ENCODE measurements at places on chromosomes 1 and 21.

DNA sequence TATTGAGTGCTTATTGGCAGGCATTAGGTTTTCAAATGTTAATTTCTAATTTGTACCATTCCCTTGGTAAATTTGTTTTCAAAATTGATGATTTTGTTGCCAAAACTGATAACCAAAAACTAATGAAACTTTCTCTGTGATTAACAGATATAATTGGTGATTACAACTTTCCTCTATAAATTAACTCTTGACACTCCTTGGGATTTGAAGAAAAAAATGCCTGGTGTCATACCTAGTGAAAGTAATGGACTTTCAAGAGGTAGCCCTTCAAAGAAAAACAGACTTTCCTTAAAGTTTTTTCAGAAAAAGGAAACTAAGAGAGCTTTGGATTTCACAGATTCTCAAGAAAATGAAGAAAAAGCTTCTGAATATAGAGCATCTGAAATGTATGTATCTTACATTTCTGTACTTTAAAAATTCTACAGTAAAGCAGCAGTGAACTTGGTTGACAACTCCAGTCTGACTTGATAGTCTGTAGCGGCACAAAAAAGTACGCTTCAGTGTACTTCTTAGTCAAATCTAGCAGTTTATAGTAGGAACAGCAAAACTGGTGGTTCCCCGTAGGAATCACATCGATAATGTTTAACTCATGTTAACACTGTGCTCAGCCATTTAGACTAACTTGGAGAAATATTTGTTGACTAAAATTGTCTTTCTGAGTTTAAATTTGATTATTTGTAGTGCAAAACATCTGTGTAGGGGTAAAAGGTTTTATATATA lies 3.0 kb downstream of the USP1 start:
- no peak for DNase-seq

DNA sequence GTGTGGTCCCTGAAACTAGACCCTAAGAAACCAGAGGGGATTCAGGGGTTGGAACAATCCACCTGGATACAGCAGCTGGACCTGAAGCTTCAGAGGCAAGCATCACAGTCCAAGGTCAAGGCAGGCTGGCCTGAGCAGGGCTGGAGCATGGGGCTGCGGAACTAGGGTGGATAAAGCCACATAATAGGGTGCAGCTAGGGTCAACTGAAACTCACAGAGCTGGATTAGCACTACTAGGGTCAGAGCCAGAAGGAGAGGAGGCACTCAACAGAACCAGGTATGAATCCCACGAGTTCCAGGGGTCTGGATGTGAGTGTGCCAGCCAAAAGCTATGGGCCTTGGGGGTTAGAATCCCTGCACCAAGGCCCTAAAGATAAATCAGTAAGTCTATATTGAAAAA lies 231.0 kb upstream of the KIAA0040 start:
- DNase-seq: no peak

DNA sequence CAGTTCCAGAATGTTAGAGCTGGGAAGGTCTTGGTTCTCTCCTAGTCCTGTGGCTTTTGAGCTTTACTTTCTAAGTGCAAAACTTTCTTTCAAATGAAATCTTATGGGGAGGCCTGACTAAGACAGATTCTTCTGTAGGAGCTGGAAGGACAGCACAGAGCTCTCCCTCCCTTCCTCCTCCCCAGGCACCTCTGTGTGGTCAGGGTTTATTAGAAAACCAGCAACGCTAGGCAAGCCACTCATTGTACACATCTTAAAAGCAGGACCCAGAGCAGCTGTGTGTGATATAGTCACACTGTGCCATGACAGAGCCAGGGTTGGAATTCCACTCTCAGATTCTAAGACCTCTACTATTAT lies 241.1 kb upstream of the RAB4A start:
- DNase-seq: no peak

GRCh38 chr1:200468264-200469001 lies 58.6 kb upstream of the ZNF281 start:
- no peak for DNase-seq

DNA sequence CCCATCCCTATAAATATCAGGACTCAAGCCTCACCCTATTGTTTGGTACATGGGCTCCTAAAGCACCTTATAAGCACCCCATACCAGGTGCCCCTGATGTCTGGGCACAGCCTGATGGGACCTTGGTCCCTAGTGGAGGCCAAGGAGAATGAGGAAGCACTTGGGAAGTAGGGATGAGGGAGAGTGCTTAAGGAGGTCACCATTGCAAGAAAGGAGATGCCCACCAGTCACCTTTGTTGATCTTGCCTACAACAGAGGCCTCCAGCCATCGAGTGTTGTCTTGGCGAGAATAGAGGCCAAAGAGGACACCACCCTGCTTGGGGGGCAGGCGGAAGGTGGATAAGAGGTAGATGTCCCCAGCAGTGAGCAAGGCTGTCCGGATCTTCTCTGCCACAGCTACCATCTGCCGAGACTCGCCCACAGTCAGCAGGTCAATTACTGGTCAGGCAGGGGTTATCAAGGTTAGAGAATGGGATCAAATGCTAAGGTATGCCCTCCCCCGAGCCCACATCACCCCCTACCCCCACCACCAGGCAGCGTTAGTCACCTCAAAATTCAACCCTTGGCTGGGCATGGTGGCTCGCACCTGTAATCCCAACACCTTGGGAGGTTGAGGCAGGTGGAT lies 1.6 kb downstream of the THBS3 start:
- no peak for DNase-seq

DNA sequence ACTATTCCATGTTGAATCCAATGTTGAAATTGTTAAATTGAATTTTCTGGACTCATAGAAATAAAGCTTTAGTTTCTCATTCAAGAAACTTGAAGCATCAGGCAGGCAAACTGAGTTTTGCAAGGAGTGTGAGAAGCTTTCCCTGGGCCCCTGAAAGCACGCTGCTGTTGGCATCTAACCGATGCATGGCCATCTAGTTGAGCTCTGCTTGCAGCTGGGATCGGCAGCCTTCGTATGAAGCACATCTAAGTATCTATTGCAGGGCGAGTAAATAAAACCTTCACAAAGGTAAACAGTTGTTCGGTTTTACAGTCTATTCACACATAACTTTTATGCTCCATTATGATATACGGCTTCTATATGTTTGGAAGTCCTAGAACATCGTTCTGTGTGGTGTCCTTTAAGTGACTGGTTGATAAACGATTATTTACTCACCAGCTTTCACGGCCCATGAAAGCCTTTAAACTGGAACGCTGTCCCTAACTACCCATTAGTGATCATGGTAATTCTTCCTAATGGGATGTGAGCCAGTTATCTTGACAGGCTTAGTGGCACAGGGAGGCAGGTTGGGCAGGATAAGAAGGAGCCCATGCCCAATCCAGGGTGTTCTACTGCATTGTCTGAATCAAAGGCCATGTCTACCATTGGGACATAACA lies 71.7 kb downstream of the SEC16B start:
- DNase-seq: no peak

DNA sequence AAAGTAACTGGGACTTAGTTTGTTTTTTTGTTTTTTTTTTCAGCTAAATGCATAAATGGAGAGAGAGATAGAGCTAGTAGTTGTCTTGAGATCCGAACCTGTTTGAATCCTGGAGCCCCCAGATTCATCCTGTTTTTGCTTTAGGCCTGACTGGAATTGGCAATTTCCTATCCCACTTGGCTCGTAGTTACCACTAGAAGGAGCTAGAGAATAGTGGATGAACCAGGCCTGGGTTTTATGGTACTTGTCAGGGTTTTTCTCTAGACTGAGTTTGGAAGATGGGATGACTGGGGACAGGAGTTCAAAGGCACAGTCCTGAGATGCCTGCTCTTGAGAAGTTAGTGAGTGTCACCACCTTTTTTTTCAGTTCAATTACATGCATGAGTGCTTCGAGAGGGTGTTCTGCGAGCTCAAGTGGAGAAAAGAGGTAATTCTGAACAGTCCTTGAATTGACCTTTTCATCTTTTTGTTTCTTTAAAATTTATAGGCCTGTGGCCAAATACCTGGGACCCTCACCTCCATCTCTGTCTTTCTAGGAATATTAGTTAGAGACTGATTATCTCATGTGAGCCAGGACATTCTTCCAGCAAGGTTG lies 23.4 kb downstream of the CELF3 start:
- no peak for DNase-seq

DNA sequence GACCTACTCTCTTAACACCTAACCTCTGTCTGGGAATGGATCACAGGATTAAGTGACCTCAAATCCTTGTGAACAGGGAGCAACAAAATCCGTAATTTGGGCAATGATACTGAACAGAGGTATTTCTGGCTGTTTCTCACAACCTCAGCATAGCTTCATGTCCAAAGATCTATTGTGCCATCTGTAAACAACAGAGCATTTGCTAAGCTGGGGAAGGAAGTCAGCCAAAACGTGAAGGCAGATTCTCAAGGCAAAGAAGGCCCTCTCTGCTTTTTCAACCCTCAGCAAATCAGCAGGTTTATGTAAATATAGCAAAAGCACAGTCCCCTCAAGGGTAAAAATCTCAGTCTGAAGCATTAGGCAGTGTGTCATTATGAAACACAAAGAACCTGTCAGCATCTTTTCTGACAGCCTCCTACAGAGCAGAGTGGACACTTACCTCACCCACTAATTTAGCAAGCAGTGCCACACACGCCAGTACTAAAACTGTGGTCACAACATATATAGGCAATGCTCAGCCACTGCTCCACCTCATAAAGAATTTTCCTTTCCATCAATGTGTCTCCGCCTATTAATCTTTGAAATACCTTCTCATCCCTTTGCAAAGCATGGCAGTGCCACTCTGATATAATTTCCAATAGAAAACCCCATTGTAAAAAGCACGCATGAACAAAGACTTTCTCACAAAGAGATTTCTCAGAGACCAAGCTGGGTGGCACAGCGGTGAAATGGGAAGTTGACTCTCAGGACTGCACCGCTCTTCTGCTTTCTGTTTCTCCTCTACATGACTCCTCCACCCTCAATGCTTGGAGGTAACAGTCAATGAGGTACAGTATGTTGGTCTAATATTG lies 188.0 kb downstream of the RERE start:
- DNase-seq: no peak

DNA sequence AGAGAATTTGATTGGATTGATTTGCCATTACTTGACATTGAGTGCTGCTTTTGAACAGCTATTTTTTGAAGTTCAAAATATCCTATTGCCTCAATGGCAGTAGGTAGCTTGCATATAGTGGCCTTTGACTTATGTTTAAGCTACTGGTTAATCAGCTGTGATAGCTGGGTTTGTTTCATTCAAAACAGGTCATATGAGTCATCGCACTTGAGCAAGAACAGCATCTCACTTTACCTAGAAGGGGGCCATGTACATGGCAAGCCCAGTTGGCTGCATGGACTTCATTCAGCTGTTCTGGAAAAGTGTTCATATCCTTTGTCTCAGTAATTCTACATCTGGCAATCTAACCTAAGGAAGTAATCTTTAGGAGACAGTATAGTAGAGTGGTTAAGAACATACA lies 29.0 kb upstream of the ARID1A start:
- no peak for DNase-seq

- DNase-seq: no peak
Measured at GRCh38 chr1:43477716-43478115, 24.0 kb upstream of the HYI start.

- DNase-seq: no peak
Measured at GRCh38 chr1:61138921-61139774, 56.8 kb downstream of the NFIA start.

DNA sequence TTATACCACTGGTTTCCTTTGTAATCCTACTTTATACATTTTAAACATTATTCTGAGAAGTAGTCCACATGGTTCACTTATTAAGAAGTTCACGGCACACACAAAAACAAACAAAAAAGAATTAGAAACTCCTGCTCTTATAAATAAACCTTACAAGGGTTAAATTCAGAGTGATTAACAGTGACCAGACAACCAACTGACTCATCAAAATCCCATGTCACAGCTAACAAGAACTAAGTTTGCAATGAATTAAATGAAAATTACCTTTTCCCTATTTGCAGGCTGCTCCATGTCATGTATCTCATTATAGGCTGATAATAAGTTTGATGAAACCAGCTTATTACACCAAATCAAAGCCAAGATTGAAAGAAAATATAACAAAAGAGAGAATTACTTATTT lies 77.5 kb downstream of the PUM1 start:
- no peak for DNase-seq

DNA sequence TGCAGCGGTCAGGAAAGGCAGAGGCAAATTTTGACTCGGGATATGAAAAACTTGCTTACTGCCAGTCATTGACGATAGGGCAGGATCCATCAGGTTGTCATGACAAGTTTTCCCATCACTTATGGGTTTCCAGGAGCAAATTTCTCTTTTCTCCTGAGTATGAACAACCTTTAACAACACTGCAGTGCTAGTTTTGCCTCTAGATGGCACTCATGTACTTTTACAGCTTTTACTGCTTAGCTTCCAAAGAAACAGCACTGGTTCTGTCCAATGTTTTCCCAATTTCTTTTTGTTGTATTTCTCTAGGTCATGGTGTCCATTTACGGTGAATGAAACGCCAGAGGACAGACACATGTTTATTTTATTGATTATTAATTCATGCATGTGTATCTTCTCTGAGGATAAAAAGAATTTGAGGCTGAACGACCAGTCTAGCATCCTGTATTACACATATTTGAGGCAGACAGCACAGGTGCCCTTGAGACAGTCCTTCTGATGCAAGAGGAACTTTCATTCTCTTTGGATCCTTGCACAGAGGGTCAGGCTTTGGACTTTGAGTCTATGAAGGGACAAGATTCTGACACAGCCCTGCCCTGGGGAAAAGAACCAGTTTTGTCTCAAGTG lies 112.3 kb upstream of the TRABD2B start:
- no peak for DNase-seq

GRCh38 chr1:184469396-184469795 lies 82.6 kb downstream of the C1orf21 start:
- no peak for DNase-seq

GRCh38 chr21:27070861-27071670 lies 104.2 kb upstream of the ADAMTS5 start:
- no peak for DNase-seq

- no peak for DNase-seq
Measured at GRCh38 chr21:41426676-41427404, 801 bp downstream of the MX1 start.

GRCh38 chr1:160221089-160221488 lies 15.9 kb downstream of the PEA15 start:
- DNase-seq: no peak

DNA sequence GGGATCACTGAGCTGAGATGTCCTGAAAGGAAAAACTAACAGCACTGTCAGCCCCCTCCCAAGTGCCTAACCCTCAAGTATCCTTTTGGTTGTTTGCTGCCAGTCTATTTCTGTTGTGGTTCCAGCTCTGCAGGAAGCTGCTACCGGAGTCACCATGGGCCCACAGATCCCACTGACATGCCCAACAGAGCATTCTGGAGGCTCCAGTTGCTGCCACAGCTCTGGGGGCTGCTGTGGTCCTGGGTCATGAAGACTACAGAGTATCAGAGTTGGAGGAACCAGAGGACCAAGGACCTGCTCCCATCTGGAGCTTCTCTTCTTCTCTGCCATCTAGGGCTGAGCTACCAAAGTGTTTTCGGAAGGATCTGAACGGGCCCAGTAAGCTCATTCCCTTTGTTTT lies 910 bp downstream of the LCE3A start:
- no peak for DNase-seq

GRCh38 chr1:208413006-208413405 lies 168.8 kb upstream of the PLXNA2 start:
- no peak for DNase-seq

GRCh38 chr1:234316486-234316885 lies 56.8 kb upstream of the COA6 start:
- DNase-seq: no peak
